ENCODE measurements at places on chromosomes 16 and 17.

- DNase-seq = no peak
These were observed 26.5 kb downstream of the HELZ start for GRCh38 chr17:67218385-67218950.

DNA sequence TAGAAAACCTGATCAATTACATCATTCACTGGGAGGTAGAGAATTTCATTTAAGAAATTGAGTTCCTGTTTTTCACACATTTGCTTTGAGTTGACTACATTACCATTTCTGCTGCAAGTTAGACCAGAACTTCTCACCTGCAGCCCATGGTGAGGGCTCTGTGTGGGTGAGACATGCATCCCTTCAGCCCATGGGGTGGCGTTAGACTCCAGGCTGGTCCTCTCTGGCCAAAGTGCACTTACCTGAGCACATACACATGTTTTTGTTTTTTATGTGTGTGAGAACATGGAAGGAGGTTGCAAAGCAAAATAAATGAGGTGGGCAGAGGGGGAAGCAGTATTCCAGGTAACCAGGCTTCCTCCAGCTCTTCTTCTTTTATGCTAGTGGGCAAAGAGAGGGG is 470.2 kb downstream of the PMP22 start:
- DNase-seq = no peak

GRCh38 chr17:10859051-10859450 is 21.2 kb upstream of the PIRT start:
- no peak for DNase-seq

DNA sequence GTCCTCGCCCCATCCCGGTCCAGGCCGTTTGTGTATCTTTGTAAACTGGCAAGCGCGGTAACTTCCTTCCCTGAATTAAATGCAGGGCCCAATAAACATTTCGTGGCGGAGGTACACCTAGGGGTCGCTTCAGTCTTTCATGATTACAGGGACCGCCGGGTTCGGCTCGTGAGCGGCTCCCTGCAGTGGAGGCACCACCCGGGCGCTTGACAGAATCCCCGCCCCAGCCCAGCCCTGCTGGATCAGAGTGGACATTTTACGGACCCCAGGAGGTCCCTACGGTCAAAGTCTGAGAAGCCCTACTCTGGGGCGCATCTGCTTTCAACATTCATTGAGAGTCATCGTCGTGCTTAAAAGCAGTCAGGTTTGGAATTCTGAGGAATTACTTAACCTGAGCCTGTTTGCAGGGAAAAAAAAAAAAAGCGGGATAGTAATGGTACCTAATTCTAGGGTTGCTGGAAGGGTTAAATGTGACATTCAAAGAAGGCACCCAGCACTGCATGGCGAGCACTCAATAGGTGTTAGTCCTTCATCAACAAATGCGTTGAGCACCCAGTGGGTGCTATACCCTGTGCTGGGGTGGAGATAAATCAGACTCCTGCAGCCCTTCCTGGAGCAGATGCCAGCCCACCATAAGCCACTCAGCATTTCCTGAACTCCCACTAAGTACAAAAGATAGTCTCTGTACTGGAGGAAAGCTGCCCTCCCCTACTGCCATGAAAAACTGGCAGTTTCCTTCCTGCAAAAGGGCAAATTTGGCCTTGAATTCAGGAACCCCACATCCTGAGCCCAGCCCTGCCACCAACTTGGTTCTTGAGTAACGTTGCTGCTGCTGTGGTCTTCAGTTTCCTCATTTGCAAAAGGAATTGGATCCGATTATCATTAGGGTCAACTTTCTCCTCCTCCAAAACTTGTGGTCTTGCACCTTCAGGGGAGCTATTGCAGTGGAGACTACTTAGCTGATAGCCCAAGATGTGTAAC is 658 bp upstream of the DUSP3 start:
- DNase-seq = no peak

GRCh38 chr16:70752426-70752825 is 48.5 kb downstream of the VAC14 start:
- no peak for DNase-seq

DNA sequence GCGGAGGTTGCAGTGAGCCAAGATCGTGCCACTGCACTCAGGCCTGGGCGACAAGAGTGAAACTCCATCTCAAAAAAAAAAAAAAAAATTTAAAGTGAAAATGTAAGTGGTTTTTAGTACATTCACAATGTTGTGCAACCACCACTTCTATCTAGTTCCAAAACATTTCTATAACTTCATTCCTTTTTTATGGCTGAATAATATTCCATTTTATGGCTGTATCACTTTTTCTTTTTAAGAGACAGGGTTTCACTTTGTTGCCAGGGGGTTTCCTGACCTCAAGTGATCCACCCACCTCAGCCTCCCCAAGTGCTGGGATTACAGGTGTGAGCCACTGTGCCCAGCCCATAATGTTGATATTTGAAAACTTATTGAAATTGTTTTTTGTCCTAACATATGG is 11.7 kb upstream of the CMTM3 start:
- no peak for DNase-seq

- DNase-seq = no peak
These were observed 22.7 kb downstream of the ZNF469 start for GRCh38 chr16:88405216-88406060.

- no peak for DNase-seq
These were observed 6.1 kb downstream of the KRT35 start for GRCh38 chr17:41474863-41475262.

DNA sequence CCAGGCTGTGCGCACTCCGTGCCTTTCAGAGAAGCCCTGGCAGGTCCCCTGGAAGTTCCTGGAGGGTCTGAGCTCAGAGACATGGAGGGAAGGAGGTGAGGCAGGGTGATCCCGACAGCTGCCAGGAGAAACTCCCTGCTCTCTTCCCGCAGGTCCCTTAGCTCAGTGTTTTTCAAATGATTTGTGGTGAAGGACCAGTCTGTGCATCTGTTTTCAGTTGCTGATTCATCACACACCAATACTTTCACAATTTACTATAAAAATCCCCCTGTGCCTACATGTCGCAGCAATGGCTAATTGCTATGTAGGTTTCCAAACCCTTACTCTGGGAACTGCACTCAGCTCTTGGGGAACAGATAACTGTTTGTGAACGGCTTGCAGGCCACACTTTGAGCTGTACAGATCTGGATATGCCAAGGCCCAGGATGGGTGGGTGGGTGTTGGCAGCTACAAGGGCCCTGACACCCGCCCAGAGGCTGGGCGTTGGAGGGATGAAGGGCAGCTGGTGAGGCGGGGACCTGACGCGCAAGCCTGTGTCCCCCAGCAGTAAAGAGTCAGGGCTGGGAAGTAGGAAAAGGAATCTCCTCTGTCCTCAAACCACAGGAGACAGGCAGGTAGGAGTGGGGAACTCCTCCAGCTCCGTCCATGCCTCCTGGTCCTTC is 20.5 kb upstream of the EMP2 start:
- DNase-seq = no peak

DNA sequence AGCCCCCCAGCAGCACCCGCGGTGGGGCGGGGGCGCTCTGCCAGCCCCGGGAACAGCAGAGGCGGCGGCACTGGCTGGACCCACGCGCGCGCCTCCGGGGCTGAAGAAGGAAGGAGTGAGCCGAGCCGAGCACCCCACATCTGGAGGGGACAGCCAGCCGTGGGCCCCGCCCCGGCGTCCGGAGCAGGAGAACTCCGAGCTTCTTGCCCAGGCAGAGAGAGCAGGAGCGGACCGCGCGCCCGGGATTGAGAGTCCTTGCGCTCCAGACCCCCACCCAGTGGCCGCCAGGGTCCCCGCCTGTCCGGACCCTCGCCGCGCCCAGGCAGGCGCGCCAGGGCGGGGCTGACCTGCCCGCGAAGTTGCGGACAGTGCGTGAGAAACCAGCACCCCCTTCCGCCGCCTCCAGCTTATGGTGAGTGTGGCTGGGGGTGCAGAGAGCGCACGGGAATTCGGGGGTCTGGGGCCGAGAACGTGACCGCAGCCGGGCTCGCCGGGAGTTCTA is 921.9 kb upstream of the EEF2KMT start:
- DNase-seq = no peak

GRCh38 chr17:33267271-33267790 is 25.8 kb downstream of the ASIC2 start:
- no peak for DNase-seq

DNA sequence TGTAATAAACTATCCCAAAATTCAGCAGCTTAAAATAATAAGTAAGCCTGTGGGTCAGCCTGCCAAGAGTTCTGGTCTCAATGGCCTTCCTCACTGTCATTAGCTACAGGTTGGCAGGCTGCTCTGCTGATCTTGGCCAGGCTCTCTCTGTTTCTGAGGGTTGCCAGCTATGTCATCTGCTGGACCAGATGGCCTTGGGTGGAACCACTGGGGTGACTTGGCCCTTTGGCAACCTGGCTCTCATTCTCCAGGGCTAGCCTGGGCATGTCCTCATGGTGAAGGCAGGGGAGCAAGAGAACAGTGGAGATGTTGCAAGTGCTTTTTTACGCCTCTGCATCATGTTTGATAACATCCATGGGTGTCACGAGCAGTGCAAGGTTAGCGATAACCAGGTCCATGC is 13.9 kb downstream of the ITGAM start:
- no peak for DNase-seq

- DNase-seq = no peak
These were observed 18.5 kb downstream of the SRCIN1 start for GRCh38 chr17:38587203-38587602.

DNA sequence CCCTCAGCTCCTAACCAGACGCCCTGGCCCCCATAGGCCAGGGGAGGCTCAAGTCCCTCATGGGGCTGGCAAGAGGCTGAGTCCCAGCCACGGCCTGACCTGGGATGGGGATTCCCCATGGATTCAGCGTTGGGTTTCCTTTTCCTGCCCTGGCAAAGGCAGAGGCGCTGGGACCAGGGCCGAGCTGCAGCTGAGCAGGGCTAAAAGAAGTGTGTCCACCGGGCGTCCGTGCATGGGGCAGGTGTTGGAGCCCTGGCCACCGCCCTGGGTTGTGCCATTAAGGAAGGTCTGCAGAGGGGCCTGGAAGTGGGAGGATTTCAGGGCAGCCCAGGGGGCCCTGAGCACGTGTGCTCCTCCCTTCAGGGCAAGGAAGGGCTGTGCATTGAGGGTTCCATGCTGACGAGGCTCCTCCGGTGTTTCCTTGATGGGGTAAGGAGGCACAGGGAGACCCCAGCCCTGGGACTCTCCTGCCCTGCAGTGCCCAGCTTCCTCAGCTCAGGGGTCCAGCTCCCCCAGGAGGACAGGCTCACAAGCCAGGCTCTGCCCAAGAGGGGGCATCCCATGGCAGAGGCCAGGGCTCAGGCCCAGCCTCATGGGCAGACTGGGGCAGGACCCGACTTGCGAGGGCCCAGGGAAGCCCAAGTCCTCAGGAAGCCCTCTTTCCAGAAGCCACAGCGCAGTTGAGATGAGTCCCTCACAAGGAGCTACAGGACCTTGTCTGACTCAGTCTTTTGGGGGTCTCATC is 10.1 kb downstream of the TBC1D26 start:
- no peak for DNase-seq

- no peak for DNase-seq
These were observed 38.6 kb upstream of the BRD7 start for GRCh38 chr16:50407351-50407750.

DNA sequence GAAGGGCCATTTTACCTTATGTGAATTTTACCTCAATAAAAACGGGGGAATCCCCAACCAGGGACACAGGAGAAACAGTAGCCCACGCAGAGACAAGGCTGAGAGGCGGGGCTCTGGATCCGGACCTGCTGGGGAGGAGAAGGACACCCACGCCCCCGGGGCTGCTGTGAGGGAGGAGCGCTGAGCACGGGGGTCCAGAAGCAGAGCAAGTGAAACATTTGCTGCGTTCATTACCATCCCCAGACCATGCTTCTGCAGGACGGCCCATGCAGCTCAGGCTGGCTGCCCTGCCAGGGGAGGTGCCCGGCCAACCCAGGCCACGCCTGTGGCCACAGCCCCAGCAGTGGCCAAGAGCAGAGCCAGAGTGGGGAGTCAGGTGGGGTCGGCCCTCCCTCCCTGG is 50.0 kb downstream of the KCNJ18 start:
- DNase-seq = no peak

DNA sequence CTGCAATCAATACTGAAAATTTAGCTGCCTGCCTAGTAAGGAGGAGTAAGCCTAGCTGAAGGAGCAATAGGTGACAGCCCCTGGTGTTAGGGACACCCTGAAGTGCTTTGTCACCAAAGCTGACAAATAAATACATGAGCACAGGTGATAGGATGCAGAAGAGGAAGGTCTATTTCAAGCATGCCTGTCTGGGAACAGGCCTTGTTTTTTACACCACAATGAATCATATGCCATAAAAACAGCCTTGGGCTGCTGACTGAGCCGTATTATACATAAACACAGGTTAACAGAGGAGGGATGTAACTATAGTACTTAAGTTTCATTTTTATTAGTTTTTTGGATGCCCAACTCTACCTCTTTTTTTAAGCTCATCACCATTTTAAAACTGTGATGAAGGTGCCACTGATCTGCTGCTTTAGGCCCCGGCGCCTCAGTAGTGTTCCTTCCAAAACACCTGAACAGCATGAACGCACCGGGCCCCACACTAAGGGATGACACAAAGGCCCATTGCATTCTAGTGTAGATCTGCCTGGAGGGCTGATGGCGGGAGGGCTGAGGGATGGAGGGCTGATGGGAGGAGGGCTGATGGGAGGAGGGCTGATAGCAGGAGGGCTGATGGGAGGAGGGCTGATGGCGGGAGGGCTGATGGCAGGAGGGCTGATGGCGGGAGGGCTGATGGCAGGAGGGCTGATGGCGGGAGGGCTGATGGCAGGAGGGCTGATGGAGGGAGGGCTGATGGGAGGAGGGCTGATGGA is 150.3 kb downstream of the AATF start:
- no peak for DNase-seq

DNA sequence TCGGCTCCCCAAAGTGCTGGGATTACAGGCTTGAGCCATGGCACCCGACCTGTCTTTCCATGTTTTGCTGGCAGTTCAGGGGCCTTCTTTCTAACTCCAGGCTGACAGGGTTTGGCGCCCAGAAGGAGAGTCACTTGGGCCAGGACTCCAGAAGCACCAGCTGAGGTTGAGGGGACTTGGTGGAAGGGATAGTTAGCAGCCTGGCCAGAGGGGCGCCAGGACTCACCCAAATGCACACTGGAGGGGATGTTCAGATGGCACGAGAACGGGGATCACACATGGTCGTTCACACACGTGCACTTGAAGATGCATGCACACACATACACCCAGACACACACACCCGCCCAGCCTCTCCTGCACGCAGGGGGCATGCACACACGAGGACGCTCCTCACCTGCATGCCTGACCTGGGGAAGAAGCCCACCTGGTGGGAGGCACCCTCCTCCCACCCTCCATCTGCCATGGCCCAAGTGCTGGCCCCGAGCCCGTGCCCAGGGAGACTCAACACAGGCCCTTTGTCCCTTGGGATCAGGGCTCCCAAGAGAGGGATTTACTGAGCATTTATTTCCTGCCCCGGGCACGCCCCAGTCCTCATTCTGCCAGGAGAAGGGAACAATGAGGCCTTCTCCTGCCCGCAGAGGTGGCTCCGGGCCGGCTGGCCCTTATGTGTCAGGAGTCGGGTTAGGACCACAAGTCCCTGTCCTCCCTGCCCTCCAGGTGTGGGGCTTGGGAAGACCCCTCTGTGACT is 2.3 kb upstream of the PRSS21 start:
- DNase-seq = no peak

GRCh38 chr16:53509906-53510703 is 7.1 kb upstream of the AKTIP start:
- DNase-seq = peak; percentile 46

- no peak for DNase-seq
These were observed 60.0 kb upstream of the BCAR1 start for GRCh38 chr16:75311383-75311938.

- DNase-seq = no peak
These were observed 341.6 kb upstream of the TBX2 start for GRCh38 chr17:61058066-61058465.

Measured in CD4-positive, alpha-beta T cell treated with Interferon alpha-2 for 1 hour (primary cell).